ENCODE measurements at places on chromosomes 3 and 15.

DNA sequence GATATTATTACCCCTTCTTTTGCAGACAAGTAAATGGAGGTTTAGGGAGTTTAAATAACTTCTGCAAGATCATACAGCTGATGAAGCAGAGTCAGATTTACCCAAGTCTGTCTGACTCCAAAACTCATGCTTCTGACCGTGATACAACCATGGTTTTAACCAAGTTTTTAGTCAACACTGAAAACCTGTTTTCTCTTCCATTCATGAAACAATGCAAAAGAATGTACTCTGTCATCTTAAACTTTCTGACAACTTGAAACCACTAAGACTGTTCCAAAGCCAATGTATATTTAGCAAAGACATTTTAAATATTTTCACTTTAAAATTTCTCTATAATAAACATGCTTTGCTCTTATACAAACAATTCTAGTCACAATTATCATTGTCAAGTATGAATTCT, 77.0 kb upstream of the RBMS3 start:
- DNase-seq, result peak; percentile 38

GRCh38 chr3:26920646-26921478, 298.3 kb downstream of the LRRC3B start:
- no peak for DNase-seq

DNA sequence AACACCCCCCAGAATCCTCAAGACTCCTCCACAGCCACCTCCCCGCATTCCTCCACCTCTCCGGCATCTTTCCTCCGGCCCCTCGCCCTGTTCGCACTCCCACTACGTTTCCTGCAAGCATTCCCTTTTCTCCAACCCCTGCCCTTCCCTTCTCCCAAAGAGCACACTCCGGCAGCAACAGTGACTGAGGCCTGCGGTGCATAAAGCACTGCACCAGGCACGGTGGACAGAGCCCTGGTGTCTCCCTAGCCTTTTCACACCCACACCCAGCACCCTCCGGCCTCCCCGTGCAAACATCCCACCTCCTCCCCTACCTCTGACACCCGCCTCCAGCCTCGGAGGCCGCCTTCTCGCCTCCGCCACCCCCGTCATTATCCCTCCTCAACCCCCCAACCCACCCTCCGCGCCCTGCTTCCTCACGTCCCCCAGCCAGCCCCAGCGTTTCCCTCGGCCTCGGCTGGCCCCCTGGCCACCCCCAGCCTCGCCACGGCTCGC, 577 bp downstream of the ZNF148 start:
- DNase-seq, result peak; percentile 51

DNA sequence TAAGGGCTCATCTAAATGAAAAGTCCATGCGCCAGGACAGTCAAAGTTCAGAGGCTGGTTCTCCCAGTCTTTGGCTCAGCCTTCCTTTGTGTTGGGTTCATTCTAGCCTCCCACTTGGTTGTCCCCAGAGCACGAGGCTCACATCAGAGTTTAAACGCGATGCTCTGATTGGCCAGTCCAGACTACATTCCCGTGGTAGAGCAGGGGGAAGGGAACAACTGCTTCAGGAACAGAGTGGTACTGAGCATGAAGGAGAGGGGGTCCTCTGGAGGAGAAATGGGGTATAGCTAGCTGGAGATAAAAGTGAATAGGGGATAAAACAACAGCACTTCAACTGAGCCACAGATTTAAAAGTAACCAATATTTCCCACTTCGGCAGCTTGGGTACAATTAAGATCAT, 32.2 kb downstream of the ANAPC13 start:
- no peak for DNase-seq

DNA sequence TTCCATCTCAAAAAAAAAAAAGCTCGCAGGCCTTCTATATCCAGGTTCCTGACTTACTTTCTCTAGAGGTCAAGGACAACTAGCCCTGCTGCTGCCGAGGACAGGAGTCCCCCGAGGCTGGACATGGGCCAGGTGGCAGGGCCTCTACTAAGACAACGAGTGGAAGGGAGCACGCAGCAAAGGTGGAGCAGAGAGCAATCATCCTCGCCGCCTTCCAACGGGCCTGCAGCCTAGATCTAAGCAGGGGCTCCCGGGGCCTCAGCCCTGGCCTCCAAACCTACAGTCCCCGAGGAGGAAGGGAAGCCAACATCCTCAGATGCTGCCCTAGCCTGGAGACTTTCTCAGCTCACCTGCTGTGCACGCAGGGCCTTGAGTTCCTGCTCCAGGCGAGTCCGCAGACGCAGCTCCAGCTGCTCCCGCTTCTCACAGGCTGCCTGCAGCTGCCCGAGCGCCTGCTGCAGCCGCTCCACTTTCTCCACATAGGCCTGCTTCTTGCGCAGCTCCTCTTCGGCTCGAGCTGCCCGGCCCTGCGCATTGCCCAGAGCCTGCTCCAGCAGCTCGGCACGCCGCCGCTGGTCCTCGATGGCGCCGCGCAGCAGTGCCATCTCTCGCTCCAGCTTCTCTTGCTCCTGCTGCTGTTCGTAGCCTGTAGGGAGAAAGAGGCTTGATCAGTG, 12.9 kb downstream of the AMOTL2 start:
- no peak for DNase-seq

GRCh38 chr3:66479532-66479947, 21.3 kb downstream of the LRIG1 start:
- no peak for DNase-seq

DNA sequence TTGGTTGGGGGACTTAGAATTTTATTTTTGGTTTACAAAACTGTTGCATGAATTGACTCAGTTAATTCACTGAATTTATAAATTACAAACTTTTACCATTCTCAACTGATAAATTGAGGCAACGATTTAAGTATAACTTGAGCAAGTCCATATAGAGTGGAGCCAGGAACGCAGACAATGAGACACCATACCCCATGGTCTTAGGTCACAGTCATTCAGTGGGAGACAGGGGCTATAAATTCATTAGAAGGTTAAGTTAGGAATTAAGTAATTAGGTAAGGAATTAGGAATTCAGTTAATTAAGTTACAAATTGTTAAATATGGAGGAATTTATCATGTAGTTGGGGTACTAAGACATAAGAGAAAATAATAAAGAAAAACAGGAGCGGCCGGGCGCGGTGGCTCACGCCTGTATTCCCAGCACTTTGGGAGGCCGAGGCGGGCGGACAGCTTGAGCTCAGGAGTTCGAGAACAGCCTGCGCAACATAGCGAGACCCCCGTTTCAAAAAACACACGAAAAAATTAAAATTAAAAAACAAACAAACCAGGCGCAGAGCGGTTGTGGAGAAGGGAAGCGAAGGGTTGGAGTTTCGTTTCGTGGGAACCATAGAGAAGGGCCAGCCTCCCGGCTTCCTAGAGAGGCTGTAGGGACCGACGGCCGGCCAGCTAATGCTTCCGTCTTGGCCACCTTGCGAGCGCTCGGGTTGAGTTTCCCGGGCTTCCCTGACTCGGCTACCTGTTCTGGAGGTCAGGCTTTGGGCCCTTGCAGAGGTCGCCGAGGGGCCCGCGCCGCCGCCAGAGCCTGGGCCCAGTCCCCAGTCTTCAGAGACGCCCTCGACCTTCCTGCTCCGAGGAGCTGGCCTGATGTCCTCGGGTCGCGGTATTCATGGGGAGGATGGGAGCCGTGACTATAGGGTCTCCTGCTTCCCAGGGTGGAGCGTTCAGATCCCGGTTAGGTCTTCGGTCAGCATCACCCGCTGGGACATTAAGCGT, at the start of gene ZNF619:
TSS of gene ZNF619 (plus strand) at position 645 of the 993 bp plus-strand sequence. CDS start 858 bp downstream, outside the sequence.
- peak; percentile 85 for DNase-seq

DNA sequence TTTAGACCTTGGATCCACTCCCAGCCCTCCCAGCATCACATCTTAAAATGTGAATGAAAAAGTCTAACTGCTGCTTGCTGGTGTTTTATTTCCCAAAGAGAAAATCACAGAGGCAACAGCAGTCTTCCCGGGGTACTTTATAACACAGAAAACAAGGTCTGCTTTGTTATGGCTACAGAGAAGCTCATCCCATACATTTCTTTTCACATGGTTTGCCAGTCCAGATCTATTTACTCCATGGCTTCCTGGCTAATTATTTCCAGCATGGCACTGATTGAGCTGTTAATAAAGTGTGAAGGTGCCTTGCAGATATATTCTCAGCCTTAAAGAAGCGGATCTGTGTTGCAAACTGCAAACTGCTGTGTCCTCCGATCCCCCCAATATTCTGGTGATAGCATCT, 466.1 kb upstream of the CFAP20DC start:
- DNase-seq, result no peak

DNA sequence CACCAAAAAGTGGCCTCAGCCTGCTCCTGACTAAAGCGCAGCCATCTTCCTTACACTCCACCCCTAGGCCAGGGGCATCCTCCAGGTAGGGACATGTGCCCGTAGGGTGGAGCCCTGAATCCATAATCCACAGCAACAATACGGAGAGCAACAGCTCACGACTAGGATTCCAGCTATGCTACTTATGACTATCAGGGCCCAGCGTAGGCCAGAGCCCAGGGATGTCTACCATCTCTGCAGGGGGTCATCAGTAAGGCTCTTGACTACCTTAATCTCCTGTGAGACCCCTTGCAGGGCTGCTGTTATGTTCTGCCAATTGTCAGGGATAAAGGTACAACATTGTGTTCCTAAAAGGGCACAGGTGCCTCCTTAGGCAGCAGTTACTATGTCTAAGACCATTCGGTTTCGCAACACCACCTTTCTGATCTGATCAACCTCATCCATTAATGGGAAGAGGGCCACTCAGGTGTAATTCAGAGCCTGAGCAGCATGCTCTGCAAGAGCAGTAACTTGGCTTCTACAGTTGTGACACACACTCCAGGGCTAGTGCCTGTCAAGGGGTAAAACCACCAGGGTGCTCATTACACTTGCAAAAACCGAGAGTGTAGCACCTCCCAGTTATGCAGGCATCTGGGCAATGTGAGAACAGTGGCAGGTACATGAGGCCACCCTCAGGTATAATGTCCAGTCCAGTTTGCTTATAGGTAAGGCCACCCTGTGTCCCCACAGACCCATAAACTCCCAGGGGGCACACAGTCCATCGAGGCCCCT, 11.0 kb downstream of the CCRL2 start:
- DNase-seq, result no peak

DNA sequence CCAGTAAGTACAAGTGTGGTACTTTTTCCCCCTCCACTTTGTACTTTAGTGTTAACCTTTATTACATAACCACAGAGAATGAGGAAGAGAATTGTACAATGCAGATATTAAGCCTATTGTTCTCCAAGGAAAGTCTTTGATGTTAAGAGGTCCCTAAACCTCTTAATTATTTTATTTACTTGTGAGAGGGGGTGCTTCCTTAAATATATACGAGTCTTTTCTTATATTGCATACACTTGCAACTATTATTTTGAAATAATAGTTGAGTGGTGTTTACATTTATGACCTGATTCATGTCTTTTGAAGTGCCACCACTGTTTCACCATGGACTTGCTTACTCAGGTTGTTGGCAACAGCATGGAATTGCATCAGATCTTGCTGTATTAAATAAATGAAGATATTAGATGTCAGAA, 10.1 kb downstream of the USP3 start:
- DNase-seq, result peak; percentile 93

Measured in cardiac fibroblast (primary cell).